RWPE1 (cell line): ENCODE measurements at places on chromosomes 7 and 10.

DNA sequence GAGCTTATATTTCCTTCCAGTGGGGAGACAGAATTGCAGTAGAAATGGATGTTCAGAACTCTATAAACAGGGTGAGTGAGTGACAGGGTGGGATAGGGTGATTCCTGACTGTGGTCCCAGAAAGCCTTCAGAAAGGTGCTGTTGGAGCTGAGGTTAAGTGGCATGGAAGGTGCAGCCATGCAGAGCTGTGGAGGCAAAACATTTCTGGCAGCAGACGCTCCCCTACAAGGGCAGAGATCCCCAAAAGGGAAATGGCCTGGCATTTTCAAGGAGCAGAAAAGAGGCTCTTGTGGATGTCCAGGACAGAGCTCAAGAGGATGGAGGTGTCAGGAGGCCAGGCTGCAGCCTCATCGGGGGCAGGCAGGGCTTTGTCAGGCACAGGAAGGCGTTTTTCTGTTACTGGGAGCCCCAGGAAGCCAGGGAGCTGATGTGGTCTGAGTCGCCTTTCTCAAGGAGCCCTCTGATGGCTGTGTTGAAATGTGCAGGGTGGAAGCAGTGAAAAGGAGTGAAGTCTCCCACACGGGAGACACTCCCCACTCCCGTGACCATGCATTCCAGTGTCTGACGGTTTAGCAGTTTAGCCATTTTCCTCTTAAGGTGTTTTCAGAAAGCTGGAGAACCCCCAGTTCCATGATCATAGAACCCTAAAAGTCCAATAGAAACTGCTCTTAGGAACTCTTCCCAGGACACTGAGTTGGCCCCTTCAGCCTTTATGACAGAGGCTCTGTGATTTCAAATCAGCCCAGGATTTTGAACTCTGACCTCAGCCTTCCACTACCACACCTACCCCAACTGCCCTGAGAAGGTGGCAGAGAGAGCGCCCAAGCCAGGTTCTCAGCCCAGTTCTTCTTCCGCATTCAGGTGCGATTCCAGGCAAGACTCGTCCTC is 96.2 kb downstream of the C10orf105 start:
- peak; percentile 40 for DNase-seq

GRCh38 chr10:72375585-72375984 is 20.9 kb upstream of the DNAJB12 start:
- no peak for DNase-seq

- DNase-seq, result no peak
Observed at GRCh38 chr7:33982425-33982786, 77.1 kb downstream of the BMPER start.

GRCh38 chr10:116487522-116488430 is 58.0 kb upstream of the PNLIP start:
- DNase-seq, result no peak

- DNase-seq, result no peak
Observed at GRCh38 chr7:70952311-70952710, 179.6 kb upstream of the GALNT17 start.

GRCh38 chr7:105017657-105018365 is 3.8 kb downstream of the KMT2E start:
- no peak for DNase-seq

- peak; percentile 45 for DNase-seq
Observed at GRCh38 chr10:34941471-34942357, 126.6 kb upstream of the PARD3 start.

DNA sequence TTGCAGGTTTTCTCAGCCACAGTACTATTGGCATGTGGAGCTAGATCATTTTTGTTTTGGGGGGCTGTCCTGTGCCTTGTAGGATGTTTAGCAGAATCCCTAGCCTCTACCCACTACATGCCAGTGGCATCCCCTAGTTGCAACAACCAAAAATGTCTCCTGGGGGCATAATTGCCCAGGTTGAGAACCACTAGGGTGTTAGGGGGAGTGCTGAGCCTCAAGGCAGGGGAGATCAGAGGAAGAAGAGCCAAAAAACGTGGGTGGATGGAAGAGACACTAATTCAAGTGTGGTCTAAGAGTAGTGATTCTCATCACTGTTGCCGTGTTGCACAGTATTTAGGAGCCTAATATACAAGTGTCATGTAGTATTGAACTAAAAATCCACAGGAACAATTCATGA is 31.7 kb upstream of the CCNY start:
- no peak for DNase-seq

- no peak for DNase-seq
Observed at GRCh38 chr7:2983586-2983985, 60.1 kb downstream of the CARD11 start.
